ENCODE measurements at places on chromosomes 4 and X.

GRCh38 chr4:156754832-156755570 is 216.6 kb downstream of the PDGFC start:
- no peak for DNase-seq

DNA sequence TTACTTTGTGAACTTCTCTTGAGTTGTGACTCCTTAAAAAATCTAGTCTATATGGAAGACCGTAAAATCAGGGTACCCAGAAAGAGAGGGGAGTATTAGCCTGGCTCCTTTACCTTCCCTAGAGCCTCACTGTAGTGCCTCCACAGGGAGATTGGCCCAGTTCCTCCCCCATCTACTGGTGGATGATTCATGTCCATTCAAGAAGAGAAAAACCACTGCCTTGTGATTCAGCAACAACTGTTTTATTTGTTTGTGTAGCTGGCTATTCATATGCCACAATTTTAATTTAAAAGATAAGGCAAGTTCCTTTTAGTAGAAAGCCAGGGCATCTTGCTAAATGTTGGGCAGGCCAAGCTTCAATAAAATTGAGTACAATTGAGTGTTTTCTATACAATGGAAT is 221.8 kb upstream of the KCNIP4 start:
- no peak for DNase-seq

DNA sequence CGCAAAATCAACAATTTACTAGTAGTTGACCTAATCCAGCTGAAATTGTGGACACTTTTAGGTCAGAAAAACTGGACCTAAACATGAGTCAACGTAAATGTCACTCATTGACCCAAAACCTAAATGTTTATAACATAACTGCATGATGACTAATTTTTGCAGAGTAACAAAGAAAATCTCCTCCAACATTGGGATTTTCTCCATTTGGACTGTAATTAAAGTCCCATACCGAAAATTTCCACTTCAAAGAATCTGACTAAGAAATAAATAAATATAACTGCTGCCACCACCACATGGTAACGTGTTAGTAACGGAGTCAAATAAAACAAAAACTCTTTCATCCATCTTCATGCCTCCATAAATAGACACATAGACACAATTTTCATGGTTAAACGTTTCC is 1.9 kb downstream of the ADGRA3 start:
- DNase-seq = no peak

DNA sequence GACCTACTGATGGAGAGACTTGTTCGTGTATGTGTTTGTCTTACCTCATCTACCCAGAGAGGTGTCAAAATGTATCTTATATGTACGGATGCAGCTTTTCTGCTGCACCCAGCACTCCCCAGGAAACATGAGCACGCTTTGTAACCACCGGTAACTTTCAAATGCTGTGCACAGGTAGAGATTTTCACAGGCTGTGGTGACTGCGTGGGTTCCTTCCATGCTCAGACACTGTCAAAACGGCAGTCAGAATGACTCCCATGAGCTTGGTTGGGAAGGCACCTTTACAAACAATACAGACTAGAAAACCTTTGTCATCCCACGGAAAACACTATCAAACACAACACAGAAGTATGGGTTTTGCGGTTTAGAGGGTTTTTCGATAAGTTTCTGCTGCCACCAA is 28.2 kb downstream of the F11 start:
- no peak for DNase-seq

DNA sequence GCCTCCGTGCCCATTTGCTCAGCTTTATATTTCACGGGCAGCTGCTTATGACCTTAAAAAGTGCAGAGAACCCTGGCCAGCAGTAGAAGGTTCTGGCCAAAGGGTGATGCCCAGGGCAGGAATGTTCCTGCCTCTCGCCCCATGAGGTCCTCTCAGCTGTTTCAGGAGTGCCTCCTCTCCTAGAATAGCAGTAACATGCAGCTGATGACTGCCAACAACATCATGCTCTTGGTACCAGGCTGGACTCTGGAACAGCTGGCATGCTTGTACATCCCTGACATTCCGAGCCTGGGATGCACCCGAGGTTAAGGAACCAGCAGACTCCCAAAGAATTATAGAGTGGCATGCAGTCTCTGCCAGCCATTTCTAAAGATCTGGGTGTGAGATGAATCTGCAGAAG is 11.7 kb upstream of the TENM3 start:
- no peak for DNase-seq

All from putamen (tissue), 1 donor.